ENCODE measurements at places on chromosomes 2 and 18.

DNA sequence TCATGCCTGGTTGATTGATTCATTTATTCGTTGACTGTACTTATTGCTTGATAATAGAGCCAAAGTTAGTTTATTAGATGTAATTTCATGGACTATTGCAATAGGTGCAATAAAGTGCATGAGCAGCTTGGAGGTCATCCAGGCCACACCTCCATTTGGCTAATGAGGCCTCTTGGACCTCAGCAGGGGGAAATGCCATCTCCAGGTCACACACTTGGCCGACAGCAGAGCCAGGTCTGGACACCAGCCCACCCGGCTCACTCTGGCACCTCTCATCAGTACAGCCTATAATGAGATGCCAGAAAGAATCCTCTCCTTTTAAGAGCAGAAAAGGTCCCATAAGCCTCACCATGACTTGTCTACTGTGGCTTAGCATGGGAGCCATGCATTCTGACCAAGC, 71.2 kb upstream of the AFF3 start:
- DNase-seq, result no peak

DNA sequence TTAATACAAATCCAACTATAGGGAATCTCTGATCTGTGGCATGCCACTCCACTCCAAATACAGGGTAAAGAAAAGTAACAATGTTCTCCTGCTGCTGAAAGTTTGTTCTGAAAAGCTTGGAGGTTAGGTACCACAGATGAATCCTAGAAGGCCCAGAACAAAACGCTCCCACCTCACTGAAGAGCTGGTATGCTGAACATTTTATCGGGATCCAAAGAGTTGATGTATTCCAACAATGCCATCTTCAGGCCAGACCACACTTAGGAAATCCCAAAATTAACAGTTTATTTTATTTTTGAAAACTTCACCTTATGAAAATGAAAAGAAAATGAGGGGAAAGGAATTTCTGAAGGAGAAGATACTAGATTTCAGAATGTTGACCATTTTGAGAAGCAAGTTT, 145.1 kb upstream of the CDH19 start:
- DNase-seq, result no peak

- DNase-seq, result no peak
These were observed 244.0 kb downstream of the ARL6IP6 start for GRCh38 chr2:152962446-152962845.

DNA sequence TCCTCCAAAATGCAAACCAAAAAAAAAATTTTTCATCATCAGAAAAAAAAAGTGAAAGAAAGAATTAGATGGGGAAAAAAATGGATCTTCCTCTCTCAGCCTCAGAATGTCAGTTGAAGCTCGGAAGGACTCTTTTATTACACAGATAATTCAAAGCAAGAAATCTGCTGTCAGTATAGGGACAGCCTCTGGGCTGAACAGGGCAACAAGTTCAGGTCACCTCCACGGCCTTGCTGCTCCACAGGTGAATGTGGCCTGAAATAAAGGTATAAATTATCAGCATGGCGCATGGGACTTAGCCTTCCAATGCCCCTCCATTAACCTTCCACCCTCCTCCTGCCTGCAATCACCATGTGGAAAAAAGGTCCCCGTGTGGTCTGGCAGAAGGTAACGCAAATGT, 316.8 kb upstream of the POU3F3 start:
- no peak for DNase-seq

- DNase-seq, result no peak
These were observed 203.3 kb upstream of the FBXO11 start for GRCh38 chr2:48109491-48110204.

DNA sequence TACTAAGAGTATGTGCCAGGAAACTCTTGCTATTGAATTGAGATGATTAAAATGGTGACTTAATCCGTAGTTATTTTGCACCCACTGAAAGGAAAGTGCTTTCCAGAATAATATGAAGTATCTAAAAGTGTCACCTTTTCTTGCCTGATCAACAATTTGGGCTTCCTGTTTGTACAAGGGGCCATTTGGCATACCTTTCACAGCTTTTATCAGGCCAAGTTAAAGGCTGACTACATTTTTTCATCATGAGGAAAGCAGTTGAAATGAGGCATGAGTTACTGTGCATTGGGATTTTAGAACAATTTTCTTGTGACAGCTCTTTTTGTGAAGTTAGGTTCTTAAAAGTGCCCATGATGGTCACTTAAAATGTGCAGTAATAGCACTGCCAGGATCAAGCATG, 11.2 kb downstream of the TSN start:
- DNase-seq, result no peak

- no peak for DNase-seq
These were observed 3.4 kb downstream of the FANCL start for GRCh38 chr2:58237741-58238140.

GRCh38 chr2:3793249-3793648, 89.9 kb downstream of the DCDC2C start:
- no peak for DNase-seq

DNA sequence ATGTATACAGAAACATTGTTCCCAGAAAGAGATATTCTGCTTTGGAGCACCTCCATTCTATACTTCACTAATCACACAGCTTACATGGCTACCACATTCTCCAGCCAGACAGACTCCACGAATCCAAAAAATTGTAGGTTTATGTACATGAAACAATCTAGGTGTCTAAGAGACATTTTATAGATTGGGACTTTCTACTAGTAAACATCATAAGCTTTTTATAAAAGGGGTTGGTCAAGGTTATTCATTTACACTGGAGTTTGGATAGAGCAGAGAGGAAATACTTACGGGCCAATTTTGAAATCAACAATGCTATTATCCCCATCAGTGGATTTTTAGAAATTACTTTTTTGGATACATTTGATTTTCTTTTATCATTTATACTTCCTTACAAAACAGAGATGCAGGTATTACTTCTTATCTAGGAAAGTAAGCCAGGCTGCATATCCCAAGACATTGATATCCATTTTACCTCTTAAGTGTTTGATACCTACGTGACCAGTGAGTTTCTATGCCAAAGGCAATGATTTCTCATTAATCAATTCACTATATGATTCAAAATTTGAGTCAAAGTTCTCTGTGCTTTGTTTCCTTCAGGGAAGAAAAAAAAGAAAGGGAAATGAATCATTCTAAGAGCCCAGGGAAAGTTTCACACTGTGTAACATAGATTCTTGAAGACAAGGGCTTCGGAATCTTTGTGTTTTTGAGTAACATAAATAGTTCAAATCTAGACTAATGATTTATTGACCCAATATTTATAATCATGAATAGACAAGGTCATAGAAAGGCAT, 140.5 kb downstream of the PTH2R start:
- no peak for DNase-seq

DNA sequence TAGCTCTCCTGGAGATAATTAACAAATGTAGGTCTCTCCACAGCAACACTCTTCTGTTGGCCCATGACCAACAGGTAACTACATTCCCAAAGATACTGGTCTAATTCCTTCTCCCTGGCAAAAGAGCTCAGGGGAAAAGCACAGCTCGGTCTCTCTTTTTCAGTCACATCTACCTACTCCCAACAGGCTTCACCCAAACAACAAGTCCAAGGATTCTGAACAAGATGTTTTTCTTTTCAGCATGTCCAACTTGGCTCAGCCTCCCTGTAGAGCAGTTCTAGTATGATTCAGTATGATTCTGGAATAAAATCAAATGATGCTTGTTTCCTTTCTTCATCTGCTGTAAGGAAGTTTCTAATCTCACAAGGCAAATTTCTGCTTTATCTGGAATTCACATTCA, 1704.8 kb upstream of the PIK3C3 start:
- DNase-seq, result no peak

DNA sequence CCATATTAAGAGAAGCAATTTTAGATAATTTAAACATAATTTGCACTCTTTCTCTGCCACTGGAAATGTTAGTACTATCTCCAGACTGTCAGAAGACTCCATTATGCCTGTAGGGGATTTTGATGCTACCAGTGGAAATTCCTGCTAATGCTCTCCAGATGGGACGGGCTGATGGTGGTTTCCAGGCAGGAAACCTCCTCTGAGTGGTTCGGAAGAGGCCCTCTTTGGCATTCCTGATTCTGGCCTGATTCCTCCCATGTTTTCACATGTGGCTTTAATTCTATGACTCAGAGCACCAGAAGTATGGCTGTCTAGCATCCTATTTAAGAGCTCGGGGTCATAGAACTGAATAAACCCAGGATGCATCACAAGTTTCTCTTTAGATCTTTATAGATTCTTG, 70.9 kb upstream of the ST6GAL2 start:
- no peak for DNase-seq

GRCh38 chr2:57207191-57207590, 839.4 kb upstream of the VRK2 start:
- no peak for DNase-seq

- DNase-seq, result no peak
These were observed 40.0 kb upstream of the NCKAP5 start for GRCh38 chr2:133608291-133608690.

DNA sequence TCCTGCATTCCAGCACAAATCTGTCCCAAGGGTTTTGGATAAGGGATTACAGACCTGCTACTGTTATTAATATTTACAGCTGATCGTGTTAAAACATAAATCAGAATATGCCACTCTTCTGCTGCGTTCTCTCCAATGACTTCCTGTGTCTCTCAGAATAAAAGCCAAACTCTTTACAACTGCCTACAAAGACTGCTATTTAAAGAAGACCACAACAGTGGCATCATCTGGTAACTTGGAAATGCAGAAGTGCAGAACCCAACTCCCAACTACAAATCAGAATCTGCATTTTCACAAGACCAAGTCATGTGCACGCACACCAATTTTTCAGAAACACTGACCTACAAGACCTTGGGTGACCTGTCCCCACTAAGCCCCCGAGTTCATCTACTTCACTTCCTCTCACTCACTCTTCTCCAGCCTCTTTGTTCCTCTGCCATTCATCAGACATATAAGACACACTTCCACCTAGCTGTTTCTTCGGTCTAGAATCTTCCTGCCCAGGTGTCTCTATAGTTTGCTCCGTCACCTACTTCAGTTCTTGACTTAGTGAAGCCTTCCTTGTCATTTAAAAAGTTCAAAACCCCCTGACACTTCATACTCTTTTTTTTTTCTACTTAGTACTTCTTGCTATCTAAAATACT, 36.0 kb downstream of the CHN1 start:
- DNase-seq, result no peak

GRCh38 chr2:179622635-179623300, 238.6 kb downstream of the ZNF385B start:
- no peak for DNase-seq

GRCh38 chr2:67613227-67613626, 216.1 kb downstream of the ETAA1 start:
- no peak for DNase-seq

GRCh38 chr2:181185948-181186347, 205.5 kb downstream of the UBE2E3 start:
- DNase-seq, result no peak
